ENCODE measurements at places on chromosomes 6 and 20.

DNA sequence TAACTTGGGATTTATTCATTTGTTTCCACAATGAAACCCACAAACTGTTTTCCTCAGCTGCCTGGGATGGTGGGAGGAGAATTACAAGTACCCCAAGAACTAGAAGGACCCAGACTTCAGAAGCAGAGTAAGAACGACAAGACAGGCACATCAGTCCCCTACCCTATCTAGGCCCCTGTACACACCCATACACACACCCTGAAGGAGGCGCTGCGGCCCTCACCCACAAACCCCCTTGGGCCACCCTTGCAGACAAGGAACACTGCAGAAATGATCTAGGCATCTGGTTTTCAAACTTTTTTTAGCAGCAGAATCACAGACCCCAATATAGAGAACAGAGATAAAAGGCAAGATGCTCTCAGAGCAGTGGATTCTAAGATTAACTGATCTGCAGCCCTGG is 55.0 kb downstream of the TRERF1 start:
- no peak for DNase-seq

GRCh38 chr6:13141387-13141786 is 186.9 kb downstream of the TBC1D7 start:
- DNase-seq, result no peak

- no peak for DNase-seq
Observed at GRCh38 chr20:16926626-16927430, 178.7 kb downstream of the OTOR start.

- DNase-seq, result no peak
Observed at GRCh38 chr6:151379933-151380847, 11.2 kb downstream of the ZBTB2 start.

- DNase-seq, result no peak
Observed at GRCh38 chr20:56897318-56897957, 268.3 kb downstream of the TFAP2C start.

Measured in colonic mucosa (tissue), 4 donors.